ENCODE measurements at places on chromosomes 16 and 17.

DNA sequence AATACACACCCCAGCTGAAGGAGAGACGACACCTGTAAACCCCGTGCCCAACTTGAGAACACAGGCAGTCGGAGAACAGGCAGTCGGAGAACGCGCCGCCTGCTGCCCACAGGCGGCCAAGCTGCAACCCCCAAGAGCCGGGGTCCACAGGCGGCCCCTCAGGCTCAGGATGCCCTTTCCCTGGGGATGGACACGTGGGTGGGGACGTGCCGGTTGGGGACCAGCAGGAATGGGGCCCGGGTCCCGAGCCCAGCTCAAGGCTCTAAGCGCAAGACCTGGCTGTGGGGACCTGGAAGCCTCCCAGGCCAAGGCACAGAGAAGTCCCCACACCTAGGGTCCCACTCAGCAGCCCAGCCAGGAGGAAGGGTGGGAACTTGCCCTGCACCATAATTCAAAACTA is 79.5 kb upstream of the GNG13 start:
- no peak for DNase-seq

DNA sequence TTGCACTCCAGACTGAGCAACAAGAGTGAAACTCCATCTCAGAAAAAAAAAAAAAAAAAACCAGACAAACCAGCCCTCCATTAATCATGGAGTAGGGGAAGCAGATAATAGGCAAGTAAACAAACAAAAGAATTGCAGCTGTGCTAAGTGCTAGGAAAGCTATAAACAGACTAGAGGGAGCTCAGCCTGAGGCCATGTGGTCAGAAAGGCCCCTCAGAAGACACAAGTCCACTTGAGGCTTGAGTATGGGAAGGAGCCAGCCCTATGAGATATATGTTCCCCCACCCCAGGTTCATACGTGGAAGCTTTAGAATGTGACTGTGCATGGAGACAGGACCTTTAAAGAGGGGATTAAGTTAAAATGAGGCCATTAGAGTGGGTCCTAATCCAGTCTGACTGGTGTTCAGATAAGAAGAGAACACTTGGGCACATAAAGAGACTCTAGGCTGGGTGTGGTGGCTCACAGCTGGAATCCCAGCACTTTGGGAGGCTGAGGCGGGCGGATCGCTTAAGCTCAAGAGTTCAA is 132.6 kb upstream of the NOL11 start:
- no peak for DNase-seq

DNA sequence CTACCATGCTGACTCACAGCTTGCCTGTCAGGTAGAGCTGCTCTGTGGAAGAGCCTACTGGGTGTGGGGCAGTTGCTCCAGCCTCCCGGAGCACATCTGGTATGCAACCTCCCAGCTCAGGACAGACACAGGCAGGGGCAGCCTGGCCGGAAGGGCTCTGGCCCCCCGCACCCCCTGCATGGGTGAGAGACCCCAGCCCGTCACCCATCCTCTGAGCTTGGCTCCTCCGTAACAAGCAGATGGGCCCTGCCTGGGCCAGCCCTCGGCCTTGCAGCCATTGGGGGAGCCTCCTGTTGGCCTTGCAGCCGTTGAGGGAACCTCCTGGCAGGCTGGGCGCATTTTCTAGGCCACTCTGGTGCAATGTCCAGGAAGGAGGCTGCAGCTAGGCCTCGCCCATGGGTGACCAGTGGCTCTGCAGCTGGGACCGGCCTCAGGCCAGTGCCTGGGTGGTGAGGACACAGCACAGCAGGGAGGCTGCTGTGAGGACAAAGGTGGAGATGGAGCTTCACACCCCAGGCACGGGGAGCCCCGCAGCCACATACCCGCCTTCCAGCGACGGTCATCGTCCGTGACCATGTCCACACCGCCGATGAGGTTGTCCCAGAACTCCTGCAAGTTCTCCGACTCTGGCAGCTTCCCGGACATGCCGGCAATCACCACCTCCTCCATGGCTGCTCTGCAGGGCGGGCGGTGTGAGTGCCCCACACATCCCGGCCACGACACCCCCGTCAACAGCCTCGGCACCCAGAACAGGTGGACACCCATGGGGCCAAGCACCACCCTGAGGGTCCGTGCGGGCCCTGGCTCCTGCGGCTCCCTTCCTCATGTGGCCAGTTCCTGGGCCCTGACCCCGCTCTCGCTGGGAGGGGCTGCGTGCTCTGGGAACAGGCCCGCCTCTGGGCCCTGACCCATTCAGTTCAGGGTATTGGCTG is 2.0 kb downstream of the FASN start:
- DNase-seq, result no peak

DNA sequence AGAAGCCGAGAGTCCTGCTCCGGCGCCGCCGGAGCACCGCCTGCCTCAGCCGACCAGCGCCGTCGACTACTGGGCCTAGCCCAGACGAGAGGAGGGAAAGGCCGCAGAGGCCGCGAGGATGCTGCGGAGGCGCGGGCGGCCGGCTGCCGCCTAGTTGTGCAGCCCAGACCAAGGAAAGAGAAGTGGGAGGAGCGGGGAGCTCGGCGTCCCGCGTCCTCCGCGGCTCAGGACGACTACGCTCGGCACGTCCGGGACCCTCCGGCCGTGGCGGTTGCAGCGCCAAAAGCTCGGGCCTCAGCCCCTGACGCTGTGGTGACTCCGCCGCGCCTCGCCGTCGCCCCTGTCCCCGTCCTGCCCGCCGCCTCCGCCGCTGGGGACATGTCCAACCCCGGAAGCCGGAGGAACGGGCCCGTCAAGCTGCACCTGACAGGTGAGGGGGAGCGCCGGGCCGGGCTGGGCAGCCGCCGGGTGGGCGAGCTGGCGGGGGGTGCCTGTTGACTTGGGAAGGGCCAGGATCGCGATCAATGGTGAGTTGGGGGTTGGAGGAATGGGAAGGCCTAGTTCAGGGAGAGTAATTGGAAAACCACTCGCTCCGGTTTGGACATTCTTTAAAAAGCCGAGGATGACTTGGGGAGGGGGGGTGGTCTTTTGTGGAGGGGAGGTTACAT is 37.7 kb downstream of the RNF135 start:
- peak; percentile 60 for DNase-seq

GRCh38 chr17:70271672-70272071 is 102.3 kb downstream of the KCNJ2 start:
- DNase-seq, result no peak

- DNase-seq, result no peak
Measured at GRCh38 chr17:58811290-58811689, 55.6 kb downstream of the PPM1E start.

DNA sequence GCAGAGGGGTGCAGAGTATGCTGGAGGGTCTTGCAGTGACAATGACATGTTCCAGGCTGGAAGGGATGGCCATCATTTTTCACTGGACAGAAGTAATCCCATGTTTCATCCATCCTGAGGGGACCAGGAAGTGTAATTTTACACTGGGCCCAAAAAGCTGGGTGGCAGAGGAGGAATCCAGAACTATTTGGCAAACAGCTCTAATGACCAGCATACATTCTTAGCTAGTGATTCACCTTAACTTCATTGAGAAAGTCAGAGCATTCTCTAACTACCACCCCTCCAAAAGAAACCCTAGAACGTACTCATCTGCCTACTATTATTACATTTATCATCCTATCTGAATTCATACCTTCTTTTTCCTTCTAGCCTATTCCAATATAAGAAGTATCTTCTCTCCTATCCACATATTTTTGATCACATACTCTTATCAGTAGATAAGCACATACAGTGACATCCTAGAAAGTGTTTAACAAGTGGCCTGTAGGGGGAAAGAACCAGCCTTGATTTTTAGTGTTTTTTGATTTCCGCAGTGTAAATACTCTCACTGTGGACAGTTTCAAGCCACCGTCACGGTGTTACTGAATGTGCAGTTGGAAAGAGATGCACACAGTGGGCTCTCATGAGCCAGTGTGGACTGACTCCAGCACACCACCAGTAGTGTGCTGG is 118.1 kb downstream of the FTO start:
- no peak for DNase-seq

GRCh38 chr16:89135971-89136765 is 35.4 kb upstream of the CDH15 start:
- DNase-seq, result no peak

- peak; percentile 92 for DNase-seq
Measured at GRCh38 chr16:56625943-56626654, 518 bp downstream of the MT1E start.

DNA sequence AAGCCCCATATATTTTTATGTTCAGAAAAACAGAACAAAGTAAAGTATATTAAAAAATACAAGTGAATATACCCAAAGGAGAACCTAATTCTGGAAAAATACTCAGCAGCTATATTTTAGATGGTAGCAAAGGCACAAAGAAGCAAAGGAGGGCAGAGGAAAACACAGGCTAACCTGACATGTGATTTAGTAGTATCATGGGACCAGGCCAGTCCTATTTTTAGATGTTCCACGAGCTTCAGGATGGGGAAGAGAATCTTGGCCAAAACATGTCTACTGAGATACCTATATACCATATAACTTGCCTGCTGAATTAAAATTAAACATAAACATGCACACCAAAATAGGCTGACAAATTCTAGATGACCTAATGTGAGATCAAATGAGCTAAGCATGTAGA is 32.9 kb downstream of the SMYD4 start:
- no peak for DNase-seq

GRCh38 chr17:61418449-61418848 is 18.8 kb downstream of the TBX2 start:
- no peak for DNase-seq

DNA sequence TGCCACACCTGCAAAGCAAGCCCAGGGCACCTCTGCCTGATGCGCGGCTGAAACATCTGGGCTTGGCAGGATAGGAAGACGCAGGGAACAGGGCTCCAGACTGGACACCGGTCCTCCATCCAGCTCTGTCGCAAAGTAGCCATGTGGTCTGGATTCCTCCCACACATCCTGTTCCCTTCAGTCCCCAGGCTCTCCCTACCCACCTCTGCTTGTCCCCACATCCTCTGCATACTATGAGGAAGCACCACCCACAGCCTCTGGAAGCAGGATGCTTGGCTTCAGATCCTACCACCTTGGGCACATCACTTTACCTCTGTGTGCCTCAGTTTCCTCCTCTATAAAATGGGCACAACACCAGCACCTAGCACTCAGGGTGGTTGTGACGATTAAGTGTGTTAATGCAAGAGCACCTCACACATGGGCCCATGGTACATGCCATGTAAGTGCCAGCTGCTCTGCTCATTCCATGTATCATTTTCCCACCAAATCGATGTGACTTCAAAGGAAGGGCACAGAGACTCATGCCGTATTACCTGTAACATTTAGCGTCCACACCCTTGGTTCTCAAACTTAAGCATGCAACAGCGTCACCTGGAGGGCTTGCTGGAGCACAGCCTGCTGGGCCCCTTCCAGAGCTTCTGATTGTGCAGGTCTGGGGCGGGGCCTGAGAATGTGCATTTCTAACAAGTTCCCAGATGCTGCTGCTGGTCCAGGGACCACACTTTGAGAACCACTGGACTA is 138.6 kb upstream of the SDK2 start:
- DNase-seq, result no peak

GRCh38 chr16:86030116-86030515 is 131.2 kb downstream of the IRF8 start:
- DNase-seq, result no peak

GRCh38 chr16:61909074-61909473 is 127.2 kb downstream of the CDH8 start:
- no peak for DNase-seq

DNA sequence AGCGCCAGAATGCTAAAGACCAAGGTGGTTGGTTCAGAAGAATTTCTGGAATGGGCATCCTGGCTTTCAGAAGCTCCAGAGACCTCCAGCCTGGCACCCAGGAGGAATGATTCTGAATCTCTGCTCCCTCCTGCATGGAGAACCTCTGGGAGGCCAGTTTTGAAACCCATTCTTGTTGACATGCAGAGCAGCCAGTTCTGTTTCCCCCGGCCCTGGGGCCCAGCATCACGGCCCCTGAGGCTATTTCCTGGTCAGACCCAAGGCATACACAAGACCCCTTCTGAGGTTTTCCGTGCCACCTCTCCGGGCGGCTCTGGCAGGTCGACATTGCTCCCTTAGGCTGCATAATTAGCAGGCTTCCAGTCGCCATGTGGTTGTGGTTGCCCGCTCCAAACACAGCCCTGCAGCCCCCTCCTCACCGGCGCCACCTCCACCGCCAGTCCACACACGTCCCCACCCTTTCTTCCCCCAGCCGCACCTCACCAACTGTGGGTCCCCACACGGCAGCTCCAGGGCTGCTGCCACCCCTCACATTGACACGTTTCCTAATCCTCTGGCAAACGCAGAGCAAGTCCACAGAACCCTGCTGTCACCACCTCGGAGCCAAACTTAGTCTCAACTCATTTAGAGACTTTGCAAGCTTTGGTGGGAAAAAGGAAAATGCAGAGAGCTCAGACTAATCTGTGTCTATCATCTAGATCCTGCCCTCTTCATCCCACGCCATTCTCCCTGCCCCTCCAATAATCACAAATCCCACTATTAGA is 367.1 kb downstream of the SOX9 start:
- DNase-seq, result no peak

GRCh38 chr17:7695586-7695985 is 7.3 kb downstream of the WRAP53 start:
- DNase-seq, result no peak

DNA sequence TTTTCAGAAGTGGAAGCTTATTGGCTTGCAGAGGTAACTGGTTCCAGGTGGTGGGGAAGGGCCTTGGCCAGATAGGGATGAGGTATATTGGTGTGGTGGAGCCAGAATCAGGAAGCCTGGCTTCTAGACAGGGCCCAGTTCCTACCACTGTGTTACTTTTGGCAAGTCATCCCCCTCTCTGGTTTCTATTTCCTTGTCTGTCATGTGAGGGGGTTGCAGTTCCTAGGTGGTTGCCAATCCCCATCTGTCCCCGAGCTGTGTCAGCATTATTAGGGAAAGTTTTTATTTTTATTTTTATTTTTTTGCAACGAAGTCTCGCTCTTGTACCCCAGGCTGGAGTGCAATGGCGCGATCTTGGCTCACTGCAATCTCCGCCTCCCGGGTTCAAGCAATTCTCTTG is 3.0 kb downstream of the SMCR8 start:
- no peak for DNase-seq

DNA sequence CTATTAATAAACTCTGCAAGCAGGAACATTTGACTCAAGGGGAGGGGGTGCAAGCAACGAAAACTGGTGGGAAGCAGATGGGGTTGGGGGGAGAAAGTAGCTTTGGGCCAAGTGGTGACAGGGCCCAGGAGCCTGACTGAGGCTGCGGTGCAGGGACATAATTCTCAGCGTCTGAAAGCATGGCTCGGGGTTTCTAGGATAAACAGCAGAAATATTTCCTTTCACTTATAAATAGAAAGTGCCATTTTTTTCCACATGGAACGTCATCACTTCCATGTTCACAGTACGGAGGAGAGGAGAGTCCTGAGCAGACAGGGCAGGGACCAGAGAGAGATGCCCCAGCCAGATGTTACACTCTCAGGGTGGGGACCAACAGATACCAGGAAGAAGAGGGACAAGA is 197.1 kb downstream of the ZFHX3 start:
- no peak for DNase-seq

GRCh38 chr16:65375651-65376050 is 253.8 kb upstream of the CDH11 start:
- DNase-seq, result no peak

Data from adrenal gland (tissue), 19 donors.